CD14-positive monocyte (primary cell): ENCODE measurements at places on chromosomes 1 and 21.
A peak's percentile ranks its signal among the peaks of the same experiment; 100 is the strongest.

DNA sequence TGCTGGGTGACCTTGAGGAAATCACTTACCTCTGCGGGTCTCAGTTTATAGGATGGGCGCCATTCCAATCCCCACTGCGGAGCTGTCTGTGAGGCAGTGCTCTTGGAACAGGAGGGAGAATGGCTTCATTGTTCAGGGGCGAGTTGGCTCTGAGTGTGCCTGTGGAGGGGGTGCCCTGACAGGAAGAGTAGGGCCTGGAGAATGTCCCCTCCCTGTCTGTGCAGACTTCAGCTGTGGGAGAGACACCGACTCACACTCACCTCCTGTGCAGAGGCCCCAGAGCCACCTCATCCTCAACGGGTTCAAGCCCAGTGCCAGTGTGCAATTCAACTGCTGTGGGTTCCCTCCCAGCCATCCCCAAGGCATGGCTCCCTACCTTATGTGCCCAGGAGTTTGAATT, 17.1 kb downstream of the ADORA1 start:
- peaks cover 10% of the 10 kb centered on the region for H3K27me3 ChIP-seq
- DNase-seq, result no peak
- no peak overlapping the region for H3K4me3 ChIP-seq
- H3K4me1 ChIP-seq, result no peaks in the 10 kb centered on the region
- no peaks in the 10 kb centered on the region for H3K36me3 ChIP-seq

GRCh38 chr1:89996450-89997110, 1.7 kb downstream of the ZNF326 start:
- H3K27me3 ChIP-seq, result no peaks in the 10 kb centered on the region
- no peak for DNase-seq

DNA sequence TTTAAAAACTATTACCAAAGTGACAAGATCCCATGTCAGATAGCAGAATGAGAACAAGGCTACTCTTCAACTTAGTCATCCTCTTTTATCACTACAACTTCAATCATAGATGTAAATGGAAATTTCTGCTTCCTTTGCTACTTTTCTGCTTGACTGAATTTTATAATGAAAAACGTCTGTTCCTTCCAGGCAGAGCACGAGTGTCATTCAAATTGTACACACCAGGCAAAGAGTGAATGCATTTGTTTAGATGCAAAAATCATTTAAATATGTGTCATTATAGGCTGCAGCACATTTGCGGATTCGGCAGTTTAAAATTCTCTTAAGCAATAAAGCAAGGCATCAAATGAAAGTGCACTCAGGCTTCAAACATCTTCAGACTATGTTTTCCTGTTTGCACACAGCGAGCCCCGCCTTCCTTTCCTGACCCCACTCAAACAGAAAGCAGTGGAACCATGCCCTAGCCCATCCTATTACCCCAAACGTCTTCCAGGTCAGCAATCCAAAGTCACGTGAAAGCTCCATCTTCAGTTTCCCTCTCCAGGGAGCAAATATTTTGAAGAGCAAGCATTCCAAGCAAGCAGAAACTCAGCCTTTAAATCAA, 99.6 kb downstream of the APP start:
- H3K4me3 ChIP-seq, result no peak overlapping the region
- H3K27me3 ChIP-seq, result no peaks in the 10 kb centered on the region
- DNase-seq, result no peak
- H3K36me3 ChIP-seq, result no peaks in the 10 kb centered on the region

GRCh38 chr1:60101516-60101915, 27.9 kb upstream of the C1orf87 start:
- H3K4me3 ChIP-seq, result no peak overlapping the region
- H3K4me1 ChIP-seq, result no peaks in the 10 kb centered on the region
- no peaks in the 10 kb centered on the region for H3K27me3 ChIP-seq
- no peak overlapping the region for H3K27ac ChIP-seq
- no peaks in the 10 kb centered on the region for H3K36me3 ChIP-seq

- DNase-seq, result no peak
- no peaks in the 10 kb centered on the region for H3K4me1 ChIP-seq
- H3K27me3 ChIP-seq, result no peaks in the 10 kb centered on the region
- H3K4me3 ChIP-seq, result no peak overlapping the region
- no peak overlapping the region for H3K27ac ChIP-seq
- no peaks in the 10 kb centered on the region for H3K36me3 ChIP-seq
Observed at GRCh38 chr1:167893798-167894197, 20.1 kb downstream of the ADCY10 start.

GRCh38 chr1:7771823-7772299, 765 bp downstream of the VAMP3 start:
- H3K4me1 ChIP-seq, result peaks cover 34% of the 10 kb centered on the region
- peak overlapping the region; percentile 72 for H3K4me3 ChIP-seq
- no peak for DNase-seq
- H3K27ac ChIP-seq, result peak overlapping the region; percentile 99
- peaks cover 11% of the 10 kb centered on the region for H3K36me3 ChIP-seq

DNA sequence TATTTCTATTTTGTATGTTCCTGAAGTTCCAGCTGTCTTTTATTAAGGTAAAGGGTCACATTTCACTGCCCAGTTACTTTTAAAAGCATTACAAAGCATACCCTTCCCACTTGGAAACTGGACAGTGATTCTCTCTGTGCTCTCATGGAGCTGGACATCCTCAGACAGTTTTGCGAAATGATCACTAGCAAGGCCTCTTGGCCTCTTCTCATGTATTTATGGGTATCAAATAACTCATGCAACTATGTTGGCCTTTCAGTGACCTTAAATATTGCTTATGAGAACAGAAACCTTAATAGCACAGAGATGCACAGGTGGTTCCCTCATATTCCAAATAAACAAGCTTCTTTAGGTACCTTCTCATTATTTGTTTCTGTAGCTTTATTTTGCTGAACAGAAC, 7.9 kb upstream of the AMPD1 start:
- no peak overlapping the region for H3K27ac ChIP-seq
- DNase-seq, result no peak
- no peaks in the 10 kb centered on the region for H3K4me1 ChIP-seq
- H3K36me3 ChIP-seq, result peaks cover 29% of the 10 kb centered on the region
- no peaks in the 10 kb centered on the region for H3K27me3 ChIP-seq
